KG1 (cell line): ENCODE measurements at places on chromosomes 16 and 17.

DNA sequence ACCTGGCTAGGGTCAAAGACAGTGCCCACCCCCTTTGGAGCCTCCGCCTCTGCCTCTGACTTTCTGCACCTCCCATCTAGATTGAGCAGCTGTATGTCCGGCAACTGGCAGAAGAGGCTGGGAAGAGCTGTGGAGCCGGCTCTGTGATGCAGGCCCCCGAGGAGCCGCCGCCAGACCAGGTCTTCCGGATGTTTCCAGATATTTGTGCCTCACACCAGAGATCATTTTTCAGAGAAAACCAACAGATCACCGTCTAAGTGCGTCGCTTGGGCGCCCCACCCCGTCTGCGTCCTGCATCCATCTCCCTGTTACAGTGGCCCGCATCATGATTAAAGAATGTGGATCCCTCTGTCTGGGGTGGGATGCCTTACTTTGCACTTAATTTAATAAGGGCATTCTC, 22.1 kb downstream of the IRF8 start:
- no peak for DNase-seq

DNA sequence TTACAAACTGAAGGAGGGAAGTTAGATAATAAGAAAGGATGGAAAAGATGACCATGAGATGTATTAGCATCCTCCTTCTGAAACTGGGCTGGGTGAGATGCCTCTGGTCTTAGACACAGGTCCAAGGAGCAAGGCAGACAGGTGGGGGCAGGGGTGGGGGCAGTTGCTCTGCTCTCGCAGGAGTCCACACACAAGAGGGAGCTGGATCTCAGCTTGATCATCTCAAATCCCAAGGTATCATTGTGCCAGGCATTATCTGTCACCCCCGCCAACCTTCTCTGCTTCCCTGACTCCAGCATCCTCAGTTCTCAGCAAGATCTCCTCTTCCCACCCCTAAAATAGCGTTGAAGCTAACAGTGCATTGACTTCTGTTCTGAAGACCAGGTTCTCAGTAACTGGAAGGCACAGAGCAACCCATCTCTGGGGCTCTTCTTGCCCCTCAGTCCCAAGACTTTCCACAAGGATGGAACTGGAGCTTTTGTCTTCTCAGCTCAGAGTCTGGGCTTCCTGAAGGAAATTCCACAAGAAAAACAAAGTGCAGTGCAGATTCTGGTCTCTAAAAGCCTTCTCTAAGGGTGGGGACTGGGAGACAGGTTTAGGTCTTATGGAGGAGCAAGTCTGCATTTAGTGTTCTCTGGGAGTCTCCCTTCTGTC, 1.6 kb downstream of the FLOT2 start:
- no peak for DNase-seq

- DNase-seq, result peak; percentile 77
Measured at GRCh38 chr17:40547785-40548478, 17.3 kb downstream of the CCR7 start.

- DNase-seq, result no peak
Measured at GRCh38 chr17:50638966-50639713, 4.5 kb downstream of the ABCC3 start.

GRCh38 chr16:55491691-55492090, 12.7 kb downstream of the MMP2 start:
- DNase-seq, result no peak

DNA sequence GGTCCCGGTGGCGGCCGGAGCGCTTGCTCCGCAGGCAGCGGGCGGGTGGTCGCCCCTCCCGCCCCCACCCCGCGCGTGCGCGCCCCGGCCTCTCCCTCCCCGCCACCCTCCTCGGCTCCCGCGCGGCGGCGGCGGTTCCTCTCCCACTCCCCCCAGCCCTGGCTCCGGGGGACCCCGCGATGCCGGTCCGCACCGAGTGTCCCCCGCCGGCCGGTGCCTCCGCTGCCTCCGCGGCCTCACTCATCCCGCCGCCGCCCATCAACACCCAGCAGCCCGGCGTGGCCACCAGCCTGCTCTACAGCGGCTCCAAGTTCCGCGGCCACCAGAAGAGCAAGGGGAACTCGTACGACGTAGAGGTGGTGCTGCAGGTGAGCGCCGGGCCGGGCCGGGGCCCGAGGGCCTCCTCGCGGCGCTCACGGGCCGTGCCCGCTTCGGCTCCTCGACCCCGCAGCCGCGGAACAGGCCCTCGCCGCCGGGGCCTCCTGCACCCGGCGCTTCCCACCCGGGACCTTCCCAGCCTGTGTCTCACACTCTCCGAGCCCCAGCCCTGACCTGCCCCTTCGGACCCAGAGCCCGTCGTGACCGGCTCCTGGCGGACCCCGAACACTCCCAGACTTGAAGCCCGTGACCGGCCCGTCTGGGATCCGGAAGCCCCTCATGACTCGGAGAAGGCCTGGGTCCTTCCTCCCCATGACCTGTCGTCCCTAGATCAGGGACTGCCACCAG, 490 bp downstream of the GID4 start:
- DNase-seq, result no peak

- DNase-seq, result no peak
Measured at GRCh38 chr17:40064971-40065768, 2.4 kb downstream of the THRA start.

- no peak for DNase-seq
Measured at GRCh38 chr17:72579990-72580320, 459.1 kb downstream of the SOX9 start.
